ENCODE measurements at places on chromosomes 7 and 10.

- no peak for DNase-seq
Observed at GRCh38 chr10:44378626-44379025, 6.3 kb downstream of the CXCL12 start.

DNA sequence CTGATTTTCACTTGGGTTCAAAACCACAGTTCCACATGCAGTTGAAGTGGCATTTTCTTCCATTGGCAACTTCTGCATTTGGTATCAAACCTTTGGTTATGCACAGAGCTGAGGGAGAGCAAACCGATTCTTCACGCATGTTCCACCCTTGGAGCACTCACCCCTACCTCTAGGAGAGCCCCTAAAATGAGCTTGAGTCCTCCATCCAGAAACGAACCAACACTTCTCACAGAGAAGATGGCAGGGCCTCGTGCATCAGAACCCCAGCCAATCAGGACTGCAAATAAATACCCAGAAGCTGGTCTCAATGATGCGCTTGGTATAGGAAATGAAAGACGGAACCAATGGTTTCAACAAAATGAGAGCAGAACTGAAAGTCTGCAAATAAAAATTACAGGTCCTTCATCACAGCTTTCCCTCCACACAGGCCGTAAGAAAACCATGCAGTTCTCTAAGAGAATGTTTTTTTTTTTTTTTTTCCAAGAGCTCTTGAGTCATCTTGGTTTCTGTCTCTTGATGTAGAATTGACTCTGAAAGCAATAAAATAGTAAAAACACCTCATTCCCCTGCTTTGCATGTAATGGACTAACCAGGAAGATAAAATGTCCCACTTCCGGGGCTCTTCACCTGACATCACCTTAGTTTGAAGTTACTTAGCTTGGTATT lies 23.9 kb downstream of the KLF6 start:
- no peak for DNase-seq

DNA sequence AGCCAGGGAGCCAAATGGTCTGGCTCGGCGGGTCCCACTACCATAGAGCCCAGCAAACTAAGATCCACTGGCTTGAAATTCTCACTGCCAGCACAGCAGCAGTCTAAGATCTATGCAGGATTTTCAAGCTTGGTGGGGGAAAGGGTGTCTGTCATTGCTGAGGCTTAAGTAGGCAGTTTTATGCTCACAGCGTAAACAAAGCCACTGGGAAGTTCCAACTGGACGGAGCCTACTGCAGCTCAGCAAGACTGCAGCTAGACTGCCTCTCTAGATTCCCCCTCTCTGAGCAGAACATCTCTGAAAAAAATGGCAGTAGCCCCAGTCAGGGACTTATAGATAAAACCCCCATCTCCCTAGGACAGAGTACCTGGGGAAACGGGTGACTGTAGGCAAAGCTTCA lies 277.6 kb upstream of the PHF14 start:
- DNase-seq: no peak

DNA sequence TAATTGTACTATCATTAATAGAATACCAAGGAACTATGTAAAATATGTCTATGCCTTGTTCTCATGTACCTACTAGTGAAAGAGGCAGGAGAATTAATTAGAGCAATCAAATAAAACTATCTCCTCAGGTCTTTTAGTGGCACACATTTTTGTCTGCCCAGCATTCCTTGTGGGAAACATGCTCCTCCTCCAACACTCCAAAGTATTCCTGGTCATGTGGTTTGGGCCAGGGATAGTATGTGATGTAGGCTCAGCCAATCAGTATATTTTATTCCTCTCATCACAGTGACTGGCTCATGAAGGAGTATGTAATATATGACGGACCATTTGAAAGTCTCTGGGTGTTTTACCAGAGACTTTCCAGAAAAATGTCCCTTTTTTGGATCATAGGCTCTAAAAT lies 16.7 kb upstream of the SYPL1 start:
- DNase-seq: no peak

DNA sequence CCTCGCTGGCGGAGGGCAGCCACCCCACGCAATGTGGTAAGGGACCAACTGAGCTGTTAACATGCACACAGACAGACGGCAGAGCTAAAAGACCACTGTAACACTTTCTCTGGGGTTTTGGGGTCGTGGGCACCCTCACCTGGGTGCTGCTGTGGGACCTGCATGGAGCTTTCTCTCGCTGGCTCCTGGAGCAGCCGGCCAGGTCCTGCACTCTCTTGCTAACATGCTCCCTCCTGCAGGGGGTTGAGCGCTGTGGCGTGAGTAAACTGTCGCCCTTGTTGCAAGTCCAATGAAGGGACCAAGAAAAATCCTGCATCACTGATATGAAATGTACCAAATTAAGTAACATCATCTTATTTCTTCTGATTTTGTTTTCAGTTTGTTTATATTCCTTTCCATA lies 92.0 kb downstream of the ADK start:
- DNase-seq: no peak

DNA sequence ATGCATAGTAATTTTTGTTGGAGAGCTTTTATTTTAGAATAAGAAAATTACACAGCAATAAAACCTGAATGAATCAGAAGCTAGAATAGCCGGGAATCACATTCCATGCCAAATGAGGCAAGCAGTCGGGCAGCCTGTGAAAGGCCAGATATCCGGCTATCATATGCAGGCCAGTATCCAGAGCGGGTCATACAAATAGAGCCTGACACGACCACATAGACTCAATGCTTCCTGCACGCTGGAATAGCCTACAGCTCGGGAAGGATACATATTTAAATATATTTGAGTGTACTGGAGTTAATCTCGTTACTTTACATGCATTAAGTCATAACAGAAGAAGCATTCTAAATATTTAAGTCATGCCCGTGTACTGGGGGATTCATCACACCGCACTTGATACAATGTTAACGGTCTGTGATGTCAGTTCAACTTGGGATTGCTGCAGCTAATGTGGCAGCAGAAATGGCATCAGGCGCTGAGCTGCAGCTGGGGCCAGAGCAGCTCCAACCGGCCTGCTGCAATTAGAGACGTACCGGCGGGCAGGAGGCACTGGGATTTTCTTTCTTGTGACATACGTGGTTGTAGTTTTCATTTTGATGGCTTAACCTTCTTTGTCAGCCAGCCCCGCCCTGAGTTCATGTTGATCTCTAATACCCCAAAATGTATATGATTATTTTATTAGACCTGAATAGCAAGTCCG lies 112.0 kb downstream of the EBF3 start:
- DNase-seq: no peak

DNA sequence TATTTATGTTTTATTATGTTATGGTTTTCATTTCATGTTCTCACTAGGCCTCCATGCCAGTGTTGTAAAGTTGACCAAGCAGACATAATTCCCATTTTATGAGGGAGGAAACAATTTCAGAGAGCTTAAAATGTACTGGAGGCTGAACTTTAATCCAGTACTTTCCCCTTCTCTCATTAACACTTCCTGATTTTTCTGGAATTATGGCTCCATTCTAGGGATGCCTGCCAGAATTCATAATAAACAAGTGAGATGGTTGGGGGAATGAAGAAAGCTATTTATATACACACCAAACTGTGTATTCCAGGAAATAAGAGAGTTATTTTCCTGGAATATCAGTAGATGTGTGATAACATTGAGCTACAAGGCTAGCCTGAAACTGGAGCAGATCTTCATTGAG lies 6.9 kb downstream of the TMEM236 start:
- no peak for DNase-seq

DNA sequence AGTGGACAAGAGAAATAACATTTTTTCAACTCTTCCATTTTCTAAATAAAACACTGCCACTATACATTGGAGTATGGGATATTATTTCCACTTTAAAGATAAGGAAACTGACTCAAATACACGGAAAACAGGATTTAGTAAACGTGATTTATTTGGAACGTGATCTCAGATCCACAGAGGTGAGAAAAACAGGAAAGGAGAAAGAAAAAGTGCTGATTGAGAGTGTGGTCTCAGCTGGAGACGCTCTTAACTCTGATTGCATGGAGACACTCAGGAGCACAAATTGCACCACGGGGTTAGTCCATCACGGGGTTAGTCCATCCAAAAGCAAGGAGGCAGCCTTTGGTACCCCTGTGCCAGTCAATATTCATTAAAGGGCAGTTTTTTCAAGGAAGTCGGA lies 142.5 kb downstream of the GNAT3 start:
- no peak for DNase-seq

DNA sequence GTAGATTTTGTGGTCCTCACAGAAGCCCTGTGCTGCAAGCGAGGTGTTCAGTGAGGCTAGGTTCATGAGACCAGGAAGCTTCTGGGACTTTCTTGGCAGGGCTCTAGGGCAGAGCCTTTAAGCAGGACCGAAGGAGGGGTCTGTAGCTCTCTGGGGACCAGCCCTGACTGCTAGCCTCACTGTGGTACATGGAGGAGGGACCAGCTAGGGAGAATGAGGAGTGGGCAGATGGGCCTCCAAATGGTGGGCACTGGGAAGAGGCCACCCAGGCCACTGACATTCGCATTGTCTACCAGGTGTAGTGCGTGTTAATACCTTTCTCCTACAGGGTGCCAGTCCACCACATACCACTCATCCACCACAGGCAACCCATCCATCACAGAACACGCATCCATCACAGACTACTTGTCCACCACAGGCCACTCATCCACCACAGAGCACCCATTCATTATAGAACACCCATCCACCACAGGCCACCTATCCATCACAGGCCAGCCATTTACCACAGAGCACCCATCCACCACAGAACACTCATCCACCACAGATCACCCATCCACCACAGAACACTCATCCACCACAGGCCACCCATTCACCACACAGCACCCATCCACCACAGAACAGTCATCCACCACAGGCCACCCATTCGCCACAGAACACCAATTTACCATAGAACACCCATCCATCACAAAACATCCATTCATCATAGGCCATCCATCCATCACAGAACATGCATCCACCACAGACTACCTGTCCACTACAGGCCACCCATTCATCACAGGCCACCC lies 31.6 kb upstream of the ZNF488 start:
- no peak for DNase-seq

- DNase-seq: no peak
Observed at GRCh38 chr7:28755255-28755654, 202.9 kb downstream of the TRIL start.

- no peak for DNase-seq
Observed at GRCh38 chr7:31741852-31742251, 54.8 kb downstream of the PPP1R17 start.

- no peak for DNase-seq
Observed at GRCh38 chr10:122021828-122022227, 32.9 kb downstream of the TACC2 start.

GRCh38 chr7:990933-991728 lies 8.2 kb downstream of the CYP2W1 start:
- no peak for DNase-seq

DNA sequence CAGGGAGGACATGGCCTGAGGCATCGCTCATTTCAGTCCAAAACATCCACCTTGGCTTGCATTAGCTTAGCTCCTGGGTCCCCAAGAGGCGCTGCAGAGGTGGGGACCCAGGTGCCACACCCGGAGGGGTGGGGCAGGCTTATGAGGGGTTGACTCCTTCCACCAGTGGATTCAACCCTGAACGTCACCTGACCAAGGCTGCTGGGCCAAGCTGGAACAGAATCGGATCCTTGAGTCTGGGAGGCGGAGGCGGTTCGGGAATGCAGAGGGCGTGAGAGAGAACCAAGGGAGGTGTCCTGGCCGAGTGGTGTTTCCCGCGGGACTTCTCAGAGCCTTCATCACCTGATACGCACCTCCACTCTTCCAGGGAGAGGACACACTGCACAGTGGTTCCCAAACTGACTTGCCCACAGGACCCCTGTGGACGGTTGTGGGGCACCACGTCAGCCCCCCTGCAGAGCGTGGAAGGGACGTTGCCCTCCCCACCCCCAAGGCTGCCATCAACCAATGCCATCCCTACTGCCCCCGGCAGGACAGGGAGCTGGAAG lies 4.5 kb upstream of the MICALL2 start:
- no peak for DNase-seq

DNA sequence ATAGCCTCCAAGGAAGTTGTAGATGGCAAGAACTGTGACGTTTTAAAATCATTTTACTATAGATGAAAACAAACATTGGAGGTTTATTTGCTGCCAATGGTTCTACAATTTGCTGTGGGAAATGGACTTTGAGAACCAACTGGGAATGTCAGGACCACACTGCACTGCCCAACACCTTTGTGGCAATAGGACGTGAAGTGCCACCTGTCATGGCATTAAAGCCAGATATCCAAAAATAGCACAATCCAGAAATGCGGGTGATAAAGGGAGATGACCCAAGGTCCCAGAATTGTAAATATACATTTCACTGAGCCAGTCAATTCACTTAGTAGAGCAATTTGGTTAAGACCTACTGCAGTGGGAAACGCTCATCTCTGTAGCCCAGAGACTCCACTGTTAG lies 116.4 kb downstream of the MPP7 start:
- DNase-seq: no peak

DNA sequence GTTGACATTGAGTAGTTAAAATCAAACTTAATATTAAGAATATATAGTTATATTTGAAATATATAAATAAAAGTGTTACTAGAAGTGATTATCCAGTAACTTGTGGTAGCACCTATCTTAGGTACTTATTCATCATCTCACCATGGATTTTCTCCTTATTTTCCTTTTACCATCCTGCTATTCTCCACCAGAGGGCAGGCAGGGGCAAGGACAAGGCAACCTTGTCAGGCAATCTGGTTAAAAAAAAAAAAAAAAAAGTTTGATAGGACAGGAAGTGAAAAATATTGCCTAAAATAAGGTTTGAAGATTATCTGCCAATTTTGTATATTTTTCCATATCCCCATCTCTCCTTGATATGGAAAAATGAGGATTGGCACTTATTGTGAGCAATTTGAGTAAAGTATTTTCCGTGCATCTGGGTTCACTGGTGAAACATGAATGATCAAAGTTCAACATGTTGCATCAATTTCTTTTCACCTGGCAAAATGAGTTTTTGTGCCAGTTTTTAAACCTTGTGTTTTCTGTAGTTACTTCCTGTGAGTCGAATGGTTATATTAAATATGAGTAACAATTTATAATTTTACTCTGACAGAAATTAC lies 256.7 kb downstream of the AGMO start:
- DNase-seq: no peak

DNA sequence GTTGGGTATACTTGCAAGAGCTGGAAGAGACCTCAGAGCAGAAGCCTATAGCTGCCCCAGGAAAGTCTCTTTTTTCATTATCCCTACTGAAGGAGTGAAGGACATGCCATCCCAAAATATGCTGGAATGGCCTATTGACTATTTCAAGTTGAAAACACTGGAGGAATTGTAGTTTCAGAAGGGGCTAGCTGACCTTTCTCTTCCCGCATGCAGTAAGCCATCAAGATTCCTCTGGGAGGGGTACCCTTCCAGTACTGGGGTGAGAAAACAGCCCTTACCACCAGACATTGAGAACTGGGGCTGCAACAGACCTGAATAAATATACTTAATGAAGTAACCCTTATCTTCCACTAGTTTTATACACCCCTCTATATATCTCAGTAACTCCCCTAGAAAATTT lies 41.7 kb downstream of the CHCHD3 start:
- no peak for DNase-seq

GRCh38 chr7:23027261-23027660 lies 13.3 kb upstream of the HYCC1 start:
- no peak for DNase-seq

- DNase-seq: no peak
Observed at GRCh38 chr7:47712416-47712815, 130.5 kb upstream of the TNS3 start.
